ENCODE measurements at places on chromosomes 11 and 22.

DNA sequence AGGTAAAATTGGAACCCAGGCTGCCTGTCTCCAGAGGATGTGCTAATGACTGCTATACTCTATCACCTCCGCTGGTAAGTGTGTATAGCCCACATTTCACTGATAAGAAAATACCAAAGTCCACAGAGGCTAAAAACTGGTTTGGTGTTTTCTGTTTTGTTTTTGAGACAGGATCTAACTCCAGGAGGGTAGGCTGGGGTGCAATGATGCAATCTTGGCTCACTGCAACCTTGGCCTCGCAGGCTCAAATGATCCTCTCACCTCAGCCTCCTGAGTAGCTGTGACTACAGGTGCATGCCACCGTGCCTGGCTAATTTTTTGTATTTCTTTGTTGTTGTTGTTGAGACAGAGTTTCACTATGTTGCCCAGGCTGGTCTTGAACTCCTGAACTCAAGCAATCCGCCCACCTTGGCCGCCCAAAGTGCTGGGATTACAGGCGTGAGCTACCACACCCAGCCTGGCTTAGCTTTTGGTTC, 409.8 kb downstream of the LARGE1 start:
- no peak for DNase-seq

GRCh38 chr11:68312780-68313573, 586 bp downstream of the LRP5 start:
- DNase-seq, result no peak

DNA sequence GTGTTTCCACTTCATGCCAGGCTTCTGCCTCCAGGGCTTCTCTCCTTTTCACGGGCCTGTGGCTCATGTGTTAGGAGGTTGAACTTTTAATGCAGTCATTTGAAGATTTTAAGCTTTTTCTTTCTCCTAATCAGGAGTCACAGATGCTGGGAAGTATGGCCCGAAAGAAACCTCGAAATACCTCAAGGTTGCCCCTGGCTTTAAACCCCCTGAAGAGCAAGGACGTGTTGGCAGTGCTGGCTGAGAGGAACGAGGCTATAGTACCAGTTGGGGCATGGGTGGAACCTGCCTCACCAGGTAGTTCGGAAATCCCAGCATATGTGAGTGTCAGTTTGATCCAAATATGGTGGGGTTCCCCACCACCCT, 571 bp downstream of the CCDC15 start:
- no peak for DNase-seq

DNA sequence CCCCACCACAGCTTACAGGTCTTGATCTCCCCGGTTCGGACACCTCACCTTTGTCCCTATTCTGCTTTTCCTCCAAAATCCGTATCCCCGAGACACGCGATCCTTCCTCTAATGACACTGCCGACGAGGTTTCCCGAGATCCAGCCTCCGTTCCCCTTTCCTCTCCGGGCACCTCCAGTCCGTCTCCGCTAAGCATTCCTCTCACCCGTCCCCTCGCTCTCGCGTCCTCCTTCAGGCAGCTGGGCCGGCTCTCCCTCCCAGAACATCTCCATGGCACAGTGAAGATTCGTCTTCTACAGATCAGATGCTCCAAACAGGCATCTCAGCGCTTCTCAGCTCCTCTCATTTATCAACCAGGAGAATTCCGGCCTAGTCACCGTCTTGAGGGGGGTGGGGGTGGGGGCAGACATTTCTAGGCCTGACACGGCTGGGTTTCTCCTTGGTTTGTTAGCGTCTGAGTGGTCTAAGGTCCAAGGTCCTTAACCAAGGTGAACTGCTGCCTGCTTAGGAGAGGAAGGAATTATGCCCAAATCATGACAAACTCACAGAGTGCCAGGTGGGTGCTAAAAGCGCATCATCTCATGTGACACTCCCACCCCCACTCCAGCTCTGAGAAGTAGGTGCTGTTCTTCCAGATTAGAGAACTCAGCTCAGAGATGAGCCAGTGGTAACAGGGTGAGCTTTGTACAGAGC, at the start of gene SPTBN2:
TSS of gene SPTBN2 (minus strand) at position 524 of the 693 bp plus-strand sequence. CDS start 7,976 bp downstream, outside the sequence.
- DNase-seq, result no peak

GRCh38 chr22:38754751-38755154, 1.0 kb downstream of the SUN2 start:
- no peak for DNase-seq

GRCh38 chr22:25742918-25743708, 1.1 kb downstream of the MYO18B start:
- DNase-seq, result no peak

GRCh38 chr11:101470881-101471520, 112.8 kb downstream of the TRPC6 start:
- no peak for DNase-seq
